Stimulated activated CD4-positive, alpha-beta T cell treated with anti-CD3 and anti-CD28 coated beads, Interleukin-1b, Interleukin-23, amount 100 ng/mL, for 48 hours (primary cell): ENCODE measurements at places on chromosomes 6 and 20.

DNA sequence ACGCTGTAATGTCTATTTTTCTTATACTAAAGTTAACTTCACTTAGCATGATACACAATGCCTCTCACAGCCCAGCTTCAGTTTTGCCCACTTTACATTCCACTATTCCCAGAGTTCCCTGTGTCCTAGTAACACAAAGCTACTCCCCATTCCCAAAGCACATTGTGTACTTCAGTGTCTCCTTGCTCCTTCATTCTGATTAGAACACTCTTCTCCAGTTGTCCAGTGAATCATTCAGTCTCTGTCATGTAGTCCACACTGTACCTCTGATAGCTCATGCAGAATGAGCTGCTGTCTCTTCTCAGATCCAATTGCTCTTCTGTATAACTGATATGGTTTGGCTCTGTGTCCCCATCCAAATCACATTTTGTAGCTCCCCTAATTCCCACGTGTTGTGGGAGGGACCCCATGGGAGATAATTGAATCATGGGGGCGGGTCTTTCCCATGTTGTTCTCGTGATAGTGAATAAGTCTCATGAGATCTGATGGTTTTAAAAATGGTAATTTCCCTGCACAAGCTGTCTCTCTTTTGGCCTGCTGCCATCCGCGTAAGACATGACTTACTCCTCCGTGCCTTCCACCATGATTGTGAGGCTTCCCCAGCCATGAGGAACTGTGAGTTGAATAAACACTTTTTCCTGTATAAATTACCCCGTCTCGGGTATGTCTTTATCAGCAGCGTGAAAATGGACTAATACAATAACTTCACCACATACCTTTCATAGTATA, 2.1 kb upstream of the TMX4 start:
- DNase-seq: no peak

GRCh38 chr20:2745936-2746635, 53.5 kb downstream of the EBF4 start:
- no peak for DNase-seq

- DNase-seq: no peak
These were observed 18.4 kb upstream of the RPN2 start for GRCh38 chr20:37160683-37161082.

DNA sequence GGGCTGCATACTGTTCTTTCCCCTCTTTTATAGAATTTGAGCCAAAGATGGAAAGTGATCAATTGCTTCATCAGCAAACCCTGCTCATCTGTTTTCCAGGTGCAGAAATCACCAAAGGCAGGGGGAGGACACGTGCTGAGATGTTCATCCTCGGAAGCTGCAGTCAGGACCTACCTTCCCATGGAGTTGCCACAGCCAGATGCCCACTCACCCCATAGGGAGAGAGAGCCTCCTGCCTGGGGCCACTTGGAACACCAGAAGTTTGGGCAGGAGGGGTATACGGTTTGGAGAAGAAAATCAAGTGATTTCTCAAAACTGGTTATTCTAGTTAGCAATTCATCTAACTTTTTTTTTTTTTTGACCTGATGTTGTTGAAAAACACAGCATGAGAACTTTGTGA, 5.3 kb upstream of the CST7 start:
- no peak for DNase-seq

DNA sequence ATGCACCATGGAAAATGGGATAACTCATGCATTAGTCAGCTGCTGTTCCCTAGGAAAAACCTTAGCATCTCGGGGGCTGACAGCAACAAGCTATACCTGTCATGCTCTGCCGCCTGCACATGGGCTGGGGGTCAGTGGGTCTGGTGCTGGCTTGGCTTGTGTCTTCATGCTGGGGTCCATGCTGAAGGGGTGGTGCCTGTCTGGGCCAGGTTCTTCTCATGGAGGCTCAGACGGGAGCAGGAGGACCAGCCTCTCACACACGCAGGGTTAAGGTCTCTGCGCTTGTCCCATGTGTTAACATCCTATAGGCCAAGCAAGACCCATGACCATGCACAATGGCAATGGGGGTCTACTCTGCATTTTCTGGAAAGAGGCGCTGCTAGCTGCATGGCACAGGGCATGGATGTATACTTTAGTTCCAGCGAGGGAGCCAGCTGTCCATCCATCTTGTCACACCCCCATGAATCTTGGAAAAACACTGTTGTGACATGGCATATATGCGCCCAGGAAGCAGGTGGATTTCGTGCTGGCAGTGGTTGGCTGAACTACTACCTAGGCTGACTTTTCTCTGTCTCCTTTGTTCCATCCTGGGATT, 24.6 kb upstream of the CST3 start:
- DNase-seq: no peak

DNA sequence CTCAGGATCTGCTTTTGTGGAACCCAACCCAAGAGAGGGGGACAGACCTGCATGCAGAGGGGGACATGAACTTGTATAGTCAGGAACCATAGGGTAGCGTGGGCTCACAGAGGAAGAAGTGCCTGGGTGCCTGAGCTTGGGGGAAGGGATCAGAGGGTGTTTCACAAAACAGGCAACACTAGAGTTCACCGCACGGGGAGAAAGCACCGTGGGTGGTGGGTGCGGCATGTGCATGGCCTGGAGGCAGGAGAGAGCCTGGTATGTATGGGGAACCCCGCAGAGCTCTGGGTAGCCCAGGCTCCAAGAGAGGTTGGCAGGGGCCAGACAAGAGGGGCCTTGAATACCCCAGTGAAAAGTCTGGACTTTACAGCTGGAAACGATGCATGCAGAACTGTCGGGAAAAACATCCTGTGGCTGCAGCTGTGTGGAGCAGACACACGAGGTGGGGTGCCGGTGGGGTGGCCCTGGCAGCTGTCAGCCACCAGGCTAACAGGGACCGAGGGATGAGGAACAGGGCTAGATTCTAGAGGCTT, 6.7 kb upstream of the EMILIN3 start:
- no peak for DNase-seq

- DNase-seq: no peak
These were observed 6.1 kb downstream of the DDX39B start for GRCh38 chr6:31535538-31536324.

- no peak for DNase-seq
These were observed 36.3 kb downstream of the ZNF133 start for GRCh38 chr20:18324596-18325089.

- no peak for DNase-seq
These were observed 178.4 kb upstream of the ARID1B start for GRCh38 chr6:156598855-156599180.

GRCh38 chr6:830667-831327, 137.9 kb upstream of the EXOC2 start:
- no peak for DNase-seq

DNA sequence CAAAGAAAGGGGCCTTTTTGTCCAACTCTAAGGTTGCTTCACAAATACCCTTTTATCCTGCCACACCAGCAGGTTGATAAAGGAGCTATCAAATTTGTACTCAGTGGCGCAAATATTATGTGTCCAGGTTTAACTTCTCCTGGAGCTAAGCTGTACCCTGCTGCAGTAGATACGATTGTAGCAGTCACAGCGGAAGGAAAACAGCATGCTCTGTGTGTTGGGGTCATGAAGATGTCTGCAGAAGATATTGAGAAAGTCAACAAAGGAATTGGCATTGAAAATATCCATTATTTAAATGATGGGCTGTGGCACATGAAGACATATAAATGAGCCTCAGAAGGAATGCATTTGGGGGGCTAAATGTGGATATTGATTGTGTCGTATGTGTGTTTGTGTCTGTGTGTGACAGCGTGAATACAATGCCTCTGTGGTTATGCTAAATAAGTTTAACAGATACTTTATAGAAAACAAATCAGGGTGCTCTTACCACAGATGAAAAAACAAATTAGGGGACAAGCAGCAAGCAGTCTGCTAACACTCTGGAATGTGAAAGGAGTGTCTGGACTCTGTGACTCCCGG, 33.6 kb downstream of the HM13 start:
- no peak for DNase-seq

DNA sequence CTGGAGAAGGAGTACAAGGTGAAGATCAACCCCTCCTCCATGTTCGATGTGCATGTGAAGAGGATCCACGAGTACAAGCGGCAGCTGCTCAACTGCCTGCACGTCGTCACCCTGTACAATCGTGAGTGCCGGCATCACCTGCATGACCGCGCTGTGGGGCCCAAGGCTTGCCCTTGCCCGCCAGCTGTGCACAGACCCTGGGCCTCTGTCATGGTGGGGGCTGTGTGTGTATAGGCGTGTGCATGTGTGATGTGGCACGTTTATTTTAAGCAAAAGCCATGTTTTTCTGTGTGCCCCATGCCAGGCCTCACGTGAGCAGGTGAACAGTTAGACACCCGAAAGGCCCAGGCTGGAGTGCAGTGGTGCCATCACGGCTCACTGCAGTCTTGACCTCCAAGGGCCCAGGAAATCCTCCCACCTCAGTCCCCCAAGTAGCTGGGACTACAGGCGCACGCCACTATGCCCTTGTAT, 36.3 kb downstream of the PYGB start:
- DNase-seq: no peak

GRCh38 chr20:57399587-57400155, 8.5 kb downstream of the RBM38 start:
- DNase-seq: peak; percentile 59

GRCh38 chr20:50015993-50016770, 33.4 kb downstream of the SNAI1 start:
- DNase-seq: no peak

GRCh38 chr6:156942266-156942665, 165.1 kb downstream of the ARID1B start:
- DNase-seq: no peak

DNA sequence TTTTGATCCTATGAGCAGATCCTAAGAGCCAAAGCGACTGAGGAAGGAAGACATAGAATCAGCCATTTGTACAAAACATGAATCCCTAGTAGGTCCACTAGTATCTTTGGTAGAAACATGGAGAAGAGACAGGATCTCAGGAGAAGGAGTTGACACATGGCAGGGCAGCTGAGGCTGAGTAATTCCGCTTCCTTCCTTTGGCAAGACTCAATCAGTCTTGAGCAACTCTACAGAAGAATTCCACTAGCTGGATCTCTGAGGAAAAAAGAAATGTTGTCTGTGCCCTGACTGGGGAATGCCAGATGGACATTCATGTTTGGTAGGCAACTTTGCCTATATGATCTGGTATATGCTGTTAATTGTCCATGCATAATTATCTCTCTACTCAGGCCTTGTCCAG, 35.3 kb downstream of the ESR1 start:
- DNase-seq: no peak

DNA sequence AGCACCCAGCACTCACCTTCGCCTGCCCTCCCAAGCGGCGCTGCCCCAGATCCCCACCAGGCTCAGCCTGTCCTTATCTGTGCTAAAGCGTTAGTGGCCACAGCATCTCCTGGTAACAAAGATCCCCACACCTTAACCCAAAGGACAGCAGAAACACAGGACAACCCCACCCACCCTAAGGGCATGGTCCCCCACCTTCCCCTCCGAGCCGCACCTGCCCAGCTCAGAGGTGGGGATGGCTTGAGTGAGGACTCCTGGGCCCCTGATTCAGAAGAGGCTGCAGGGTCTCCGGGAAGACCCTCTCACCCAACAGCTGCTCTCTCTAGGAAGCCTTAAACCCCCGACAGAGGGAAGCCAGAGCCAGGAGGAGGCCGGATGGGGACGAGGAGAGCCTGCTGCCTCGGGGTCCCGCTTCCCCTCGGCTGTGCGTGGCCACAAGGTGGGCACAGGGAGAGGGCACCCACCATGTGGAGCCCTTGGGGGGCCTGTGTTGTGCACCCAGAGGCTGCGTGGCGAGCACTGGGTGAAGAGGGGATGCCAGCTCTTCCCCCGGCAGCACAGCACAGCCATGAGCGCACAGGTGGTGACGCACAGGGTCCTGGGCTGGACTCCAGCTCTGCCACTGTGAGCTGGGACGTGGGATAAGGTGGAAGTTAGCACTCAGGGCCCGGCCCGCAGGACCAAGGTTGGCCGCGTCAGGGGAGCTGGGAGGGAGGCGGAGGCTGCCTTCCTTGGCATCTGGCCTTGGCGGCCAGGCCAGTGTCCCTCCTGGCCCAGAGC, 31.9 kb upstream of the MRGBP start:
- no peak for DNase-seq

- DNase-seq: no peak
These were observed 48.2 kb downstream of the STX7 start for GRCh38 chr6:132464538-132465256.

DNA sequence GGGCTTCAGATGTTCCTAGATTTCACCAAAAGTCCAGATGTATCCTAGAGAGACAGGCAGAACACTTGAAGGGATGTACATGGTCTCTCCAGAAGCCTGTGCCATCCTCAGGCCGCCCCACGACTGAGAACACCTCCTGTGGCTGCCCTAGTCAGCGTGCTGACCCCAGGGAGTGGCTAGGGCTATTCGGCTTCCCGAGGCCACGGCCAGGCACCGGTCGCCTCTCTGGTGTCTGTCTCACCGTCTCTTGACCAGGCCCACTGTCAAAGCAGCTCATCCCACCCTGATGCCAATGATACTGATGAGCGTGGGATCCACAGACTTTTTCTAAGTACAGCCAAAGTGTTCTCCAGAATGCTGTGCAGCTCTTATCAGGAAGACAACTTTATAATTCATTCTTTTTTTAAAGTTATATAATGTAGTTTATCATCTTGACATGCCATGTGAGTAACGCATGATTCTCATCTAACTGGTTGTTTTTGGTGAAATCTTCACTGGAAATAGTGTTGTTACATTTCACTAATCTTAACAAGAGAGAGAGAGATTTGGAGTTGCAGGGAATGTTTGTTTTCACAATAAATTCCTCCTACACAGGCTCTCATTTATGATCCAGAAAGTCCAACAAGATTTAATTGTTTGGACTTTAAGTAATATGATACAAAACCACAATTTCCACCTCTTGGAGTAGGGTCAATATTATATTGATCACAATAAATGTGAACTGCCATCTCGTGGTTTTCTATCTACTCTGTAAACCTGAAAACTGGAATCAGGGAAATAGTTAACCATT, 41.7 kb upstream of the KLHL31 start:
- DNase-seq: no peak

DNA sequence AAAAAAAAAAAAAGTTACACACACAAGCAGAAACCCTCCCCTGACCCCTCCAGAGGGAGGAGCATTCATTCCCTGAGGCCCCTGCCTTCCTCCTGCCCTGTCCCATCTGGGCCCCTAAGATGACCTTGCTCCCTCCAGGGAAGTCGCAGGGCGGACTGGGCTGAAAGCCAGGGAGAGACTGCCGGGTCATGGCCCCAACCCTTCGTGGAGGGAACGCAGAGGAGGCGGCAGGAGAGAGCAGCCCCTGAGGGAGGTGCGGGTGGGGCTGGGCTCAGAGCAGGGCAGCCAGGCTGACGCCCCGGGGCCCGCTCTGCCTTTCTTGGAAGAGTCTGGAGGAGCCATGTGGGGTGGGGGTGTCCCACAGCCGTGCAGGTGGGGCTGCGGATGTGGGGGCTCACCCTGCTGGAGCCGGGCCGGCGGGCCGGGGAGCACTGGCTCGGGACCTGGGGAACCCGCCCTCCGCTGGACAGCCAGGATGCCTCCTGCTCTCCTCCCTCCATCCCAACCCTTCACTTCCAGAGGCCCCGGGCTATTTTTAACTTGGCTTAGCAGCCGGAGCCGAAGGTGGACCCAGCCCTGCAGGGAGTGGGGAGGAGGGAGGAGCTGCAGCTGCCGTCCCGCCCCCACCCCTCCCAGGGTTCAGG, 15.0 kb upstream of the ABHD16B start:
- no peak for DNase-seq
